ENCODE measurements at places on chromosomes 1 and 21. TPM values are rescaled to one million over a fixed set of nuclear protein-coding genes. Genes with fewer than 3 reads are reported as not detected.

DNAJC8 gene
- total RNA-seq, result 85.2 TPM

CYP4Z1 gene
- total RNA-seq, result not detected

CD84 gene
- total RNA-seq, result not detected

EFNA3 gene
- total RNA-seq, result 7.0 TPM

CLIC6 gene
- not detected for total RNA-seq

MIXL1 gene
- not detected for total RNA-seq

CD1C gene
- total RNA-seq, result not detected

HMCN1 gene
- total RNA-seq, result 0.07 TPM

PRAMEF27 gene
- not detected for total RNA-seq

SFN gene
- total RNA-seq, result 7.0 TPM

AUNIP gene
- total RNA-seq, result 12.8 TPM

MROH9 gene
- not detected for total RNA-seq

MYOC gene
- total RNA-seq, result not detected

SCP2 gene
- 59.3 TPM for total RNA-seq

OXCT2 gene
- total RNA-seq, result not detected

RGSL1 gene
- total RNA-seq, result not detected

CCDC30 gene
- total RNA-seq, result 0.10 TPM

TRPM2 gene
- 1.4 TPM for total RNA-seq

LHX4 gene
- 0.72 TPM for total RNA-seq

ADGRL2 gene
- total RNA-seq, result 27.2 TPM

TACSTD2 gene
- total RNA-seq, result not detected

CR2 gene
- total RNA-seq, result not detected

ROR1 gene
- total RNA-seq, result 2.9 TPM

TADA1 gene
- 13.6 TPM for total RNA-seq
